SJSA1 (cell line): ENCODE measurements at places on chromosomes 3 and 15. TPM values are rescaled to one million over a fixed set of nuclear protein-coding genes. Genes with fewer than 3 reads are reported as not detected.

NOX5 gene
- total RNA-seq: not detected in 2 replicates

SH3GL3 gene
- 0.60 and 0.66 TPM in 2 replicates for total RNA-seq

IMPG2 gene
- 0.05 and 0.09 TPM in 2 replicates for total RNA-seq

DNA sequence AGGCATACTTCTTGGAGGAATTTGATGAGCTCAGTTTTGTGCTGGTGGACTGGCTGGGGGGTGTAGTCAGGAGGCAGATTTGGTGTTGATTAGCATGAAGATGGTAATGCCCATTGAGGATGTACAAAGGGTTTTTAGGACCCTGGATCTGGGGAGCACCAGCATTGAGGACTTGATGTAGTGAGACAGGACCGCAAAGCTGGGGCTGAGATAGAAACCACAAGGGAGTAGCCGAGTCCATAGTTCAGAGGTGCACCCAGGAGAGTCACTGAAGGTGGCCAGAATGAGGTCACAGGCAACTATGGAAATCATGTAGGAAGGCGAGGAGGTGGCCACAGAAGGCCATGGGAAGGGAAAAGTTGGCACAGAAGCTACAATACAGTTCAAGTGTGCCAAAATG lies 2.7 kb upstream of the CDC25A start:
- H3K36me3 ChIP-seq: peaks cover 23% of the 10 kb centered on the region
- no peaks in the 10 kb centered on the region for H3K27me3 ChIP-seq
- H3K4me1 ChIP-seq: peaks cover 11% of the 10 kb centered on the region
- no peak overlapping the region for H3K27ac ChIP-seq

MEGF11 gene
- 0.03 TPM in 1 of 2 replicates, not detected in the other for total RNA-seq

- H3K4me3 ChIP-seq: no peak overlapping the region
- no peaks in the 10 kb centered on the region for H3K36me3 ChIP-seq
- no peak overlapping the region for H3K27ac ChIP-seq
- no peaks in the 10 kb centered on the region; the same call in 1 of the 2 replicates for H3K27me3 ChIP-seq
- no peaks in the 10 kb centered on the region for H3K4me1 ChIP-seq
These were observed 767.7 kb downstream of the TUSC7 start for GRCh38 chr3:117477214-117477755.

- H3K27ac ChIP-seq: no peak overlapping the region
- H3K36me3 ChIP-seq: no peaks in the 10 kb centered on the region
These were observed 163.1 kb upstream of the HES1 start for GRCh38 chr3:193972832-193973231.

GRIP2 gene
- total RNA-seq: 4.0 and 5.3 TPM in 2 replicates

DNA sequence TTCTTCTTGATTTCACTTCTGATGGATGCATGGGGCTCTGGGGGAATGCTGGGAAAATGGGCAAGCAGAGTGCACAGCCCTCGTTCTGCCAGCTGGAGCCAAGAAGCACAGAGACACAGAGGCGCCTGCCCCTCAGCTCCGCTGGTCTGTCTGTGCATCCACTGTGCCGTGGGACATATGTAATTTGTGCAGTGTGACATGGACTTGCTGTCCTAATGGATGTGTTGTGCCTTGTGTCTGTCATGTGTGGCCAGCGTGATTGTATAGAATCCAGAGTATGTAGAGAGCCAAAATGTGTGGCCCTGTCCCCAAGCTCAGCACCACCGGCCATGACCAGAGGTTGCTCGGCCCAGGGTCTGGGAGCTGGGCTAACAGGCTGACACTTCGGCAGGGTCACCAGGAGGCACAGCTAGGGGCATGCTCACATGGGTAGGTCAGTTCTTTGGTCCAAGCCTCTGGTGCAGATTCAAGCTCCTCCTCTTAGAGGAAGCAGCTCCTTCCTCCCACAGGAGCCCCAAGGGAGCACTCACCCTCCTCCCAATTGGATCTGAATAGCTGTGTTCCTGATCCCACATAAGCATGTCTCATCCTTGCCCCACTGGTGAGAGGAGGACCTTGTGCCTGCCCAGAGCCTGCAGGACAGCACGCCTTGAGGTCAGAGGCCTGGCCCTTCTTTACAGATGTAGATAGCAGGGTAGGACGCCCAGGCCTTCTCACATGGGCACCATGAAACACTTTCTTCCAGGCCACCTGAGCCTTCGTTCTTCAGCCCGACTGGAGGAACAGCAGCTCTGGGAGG lies 100.8 kb upstream of the ABHD17C start:
- no peak overlapping the region for H3K27ac ChIP-seq
- no peak for DNase-seq
- no peak overlapping the region for H3K4me3 ChIP-seq
- H3K4me1 ChIP-seq: peaks cover 21% of the 10 kb centered on the region
- H3K27me3 ChIP-seq: no peaks in the 10 kb centered on the region
- no peaks in the 10 kb centered on the region for H3K36me3 ChIP-seq
